ENCODE measurements at places on chromosomes 12 and 14.

- no peak for DNase-seq
Measured at GRCh38 chr12:58163021-58163420, 221.7 kb downstream of the ATP23 start.

DNA sequence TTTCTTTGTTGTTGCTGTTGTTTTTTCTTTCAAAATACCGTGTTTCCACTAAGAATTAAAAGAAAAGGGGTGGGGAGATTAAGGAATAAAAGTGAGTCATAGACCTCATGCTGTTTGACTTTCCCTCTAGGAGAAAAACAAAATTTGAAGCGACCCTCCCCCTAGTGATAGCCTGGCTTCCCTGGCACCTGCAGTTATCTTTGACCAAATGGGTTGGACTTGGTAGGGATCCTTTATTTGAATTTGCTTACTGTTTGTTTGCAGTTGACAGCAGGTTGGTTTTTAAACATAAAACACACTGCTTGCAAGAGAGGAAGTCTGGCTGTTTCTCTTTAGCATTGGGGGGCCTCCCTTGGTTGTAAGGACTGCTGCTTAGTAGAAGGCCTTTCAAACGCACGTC, 14.0 kb downstream of the OTX2 start:
- DNase-seq: no peak

DNA sequence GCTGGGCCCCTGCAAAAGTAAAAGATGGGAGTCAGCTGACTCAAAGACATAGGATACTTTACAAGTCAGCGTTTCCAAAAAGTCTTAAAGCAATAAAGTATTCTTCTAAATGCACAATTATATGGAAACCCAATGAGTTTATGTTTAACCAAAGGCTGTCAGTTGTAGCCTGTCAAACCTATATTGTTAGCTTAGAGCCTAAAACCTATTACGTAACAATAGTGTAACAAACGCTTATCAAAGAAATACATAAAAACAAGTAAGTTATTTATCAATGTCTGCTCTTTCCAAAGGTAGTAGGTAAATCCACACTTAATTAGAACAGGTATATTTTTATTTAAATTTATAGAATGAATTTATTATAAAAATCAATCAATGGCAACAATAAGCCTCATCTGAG, 15.9 kb upstream of the SOS2 start:
- DNase-seq: no peak

DNA sequence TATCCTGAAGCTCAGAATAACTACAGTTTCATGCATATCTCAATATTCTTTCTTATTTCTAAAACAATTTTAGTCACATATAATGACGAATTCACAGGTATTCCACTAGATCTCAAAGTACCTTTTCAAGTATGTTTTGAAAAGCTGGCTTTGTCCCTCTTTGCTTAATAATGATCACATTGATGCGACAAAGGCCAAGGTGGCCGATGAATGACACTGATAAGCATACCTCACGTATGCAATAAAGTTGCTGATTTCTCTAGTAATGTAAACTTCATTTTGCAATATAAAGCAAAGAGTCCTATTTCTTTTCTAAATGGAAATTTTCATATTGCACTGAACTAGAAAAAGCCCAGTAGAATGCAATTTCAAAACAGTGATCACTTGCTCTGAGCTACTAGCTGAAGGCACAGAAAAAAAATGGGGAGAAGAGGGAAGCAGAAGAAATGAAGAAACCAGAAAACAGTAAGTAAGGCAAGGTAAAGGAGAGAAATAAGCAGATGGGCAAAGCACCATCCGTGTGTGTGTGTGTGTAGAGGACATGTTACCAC, 29.3 kb downstream of the FGD6 start:
- DNase-seq: no peak

DNA sequence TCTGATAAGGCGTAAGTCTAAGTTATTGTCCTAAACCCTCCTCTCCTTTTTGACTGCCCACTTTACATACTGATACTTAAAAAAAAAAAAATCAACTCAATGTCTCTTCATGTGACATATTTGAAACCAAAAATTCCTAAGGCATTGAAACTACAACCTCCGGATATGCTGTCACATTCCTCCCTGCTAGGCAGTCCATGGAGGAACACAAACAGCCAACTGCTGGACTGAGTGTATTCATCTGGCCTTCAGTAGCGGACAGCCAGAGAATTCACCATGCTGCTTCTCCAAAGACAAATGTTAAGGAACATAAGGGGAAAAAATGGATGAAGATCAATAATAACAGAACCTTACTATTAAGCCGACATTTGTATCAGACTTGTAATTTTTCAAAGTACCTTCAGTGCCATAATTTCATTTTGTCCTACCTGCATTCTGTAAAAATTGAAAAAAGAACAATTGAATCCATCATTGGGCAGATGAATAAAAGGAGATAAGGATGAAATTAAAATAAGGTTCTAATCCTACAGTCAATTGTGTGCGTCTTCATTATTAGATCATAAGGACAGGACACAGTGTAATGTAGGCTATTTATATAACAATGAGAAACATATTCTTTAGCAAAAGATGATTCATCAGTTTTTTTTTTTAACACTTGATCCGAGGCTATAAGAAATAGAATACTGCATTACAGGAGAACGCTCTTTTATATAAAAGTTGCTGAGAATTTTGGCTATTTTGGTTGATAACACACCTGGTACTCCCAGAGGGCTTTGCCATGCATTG, 12.2 kb downstream of the RERG start:
- no peak for DNase-seq

GRCh38 chr12:79023784-79024183, 159.2 kb downstream of the SYT1 start:
- no peak for DNase-seq

DNA sequence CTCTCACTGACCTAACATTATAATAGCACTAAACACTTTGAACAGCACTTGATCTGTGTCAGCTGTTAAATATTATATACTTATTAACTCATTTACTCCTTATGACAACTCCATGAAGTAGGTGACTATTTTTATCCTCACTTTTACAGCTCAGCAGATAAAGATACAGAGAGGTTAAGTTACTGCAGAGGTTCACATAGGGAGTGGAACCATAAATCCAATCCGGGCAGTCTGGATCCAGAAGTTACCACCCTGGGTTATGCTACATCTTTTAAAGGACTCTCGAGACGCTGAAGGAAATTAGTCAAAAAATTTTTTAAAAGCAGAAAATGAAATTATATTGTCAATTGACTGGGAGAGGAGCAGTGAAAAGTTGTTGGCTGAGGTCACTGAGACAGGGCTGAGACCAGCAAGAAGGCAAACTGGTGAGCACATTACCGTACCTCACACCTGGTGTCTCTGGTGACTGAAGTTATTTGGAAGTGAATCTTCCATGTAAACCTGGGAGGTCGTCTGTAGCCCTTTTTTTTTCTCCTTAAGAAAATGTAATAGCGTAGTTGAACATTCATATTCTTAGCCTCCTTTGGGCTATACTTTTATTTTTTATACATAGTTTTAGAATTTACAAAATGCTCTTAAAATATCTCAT, 1.2 kb upstream of the RIMKLB start:
- DNase-seq: no peak

DNA sequence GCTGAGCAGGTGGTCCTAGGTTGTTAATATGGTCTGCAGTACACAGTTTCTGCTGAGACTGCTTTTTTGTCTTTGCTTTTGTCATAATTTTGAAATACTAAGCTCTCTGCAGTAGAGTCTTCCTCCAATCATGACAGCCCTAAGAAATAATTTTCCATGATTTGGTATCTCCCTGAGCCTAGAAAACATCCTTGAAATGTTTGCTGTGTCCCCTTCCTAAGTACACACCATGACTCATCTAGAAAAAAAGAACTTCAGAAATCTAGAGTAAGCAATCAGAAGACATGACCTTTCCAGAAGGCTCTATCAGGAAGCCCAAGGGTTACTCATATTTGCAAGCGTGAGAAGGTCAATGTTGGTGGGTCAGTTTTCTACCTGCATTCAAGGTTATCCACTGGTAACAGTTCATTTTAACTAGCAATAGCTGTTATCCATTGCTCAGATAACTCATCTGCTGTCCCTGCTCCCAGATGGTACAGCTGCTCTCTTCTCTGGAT, 16.4 kb downstream of the DAD1 start:
- no peak for DNase-seq

GRCh38 chr12:22738945-22739344, 114.0 kb downstream of the ETNK1 start:
- no peak for DNase-seq

DNA sequence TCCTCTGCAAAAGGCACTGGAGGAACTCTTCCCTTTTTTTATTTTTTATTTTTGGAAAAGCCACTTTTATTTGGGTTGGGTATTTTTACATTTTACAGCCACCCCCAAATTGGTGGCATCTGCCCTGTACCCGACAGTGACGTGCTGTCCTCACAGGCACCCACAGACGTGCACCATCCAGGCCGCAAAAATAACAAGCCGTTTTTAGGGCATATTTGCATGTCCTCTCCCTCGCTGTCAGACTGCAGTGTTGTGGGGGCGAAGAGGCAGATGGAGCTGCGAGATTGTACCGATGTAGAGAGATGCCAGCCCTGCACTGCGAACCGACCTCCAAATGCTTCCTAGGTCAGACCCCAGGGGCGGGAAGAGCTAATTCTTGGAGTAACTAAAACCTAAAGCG, 12.2 kb downstream of the JDP2 start:
- DNase-seq: no peak

DNA sequence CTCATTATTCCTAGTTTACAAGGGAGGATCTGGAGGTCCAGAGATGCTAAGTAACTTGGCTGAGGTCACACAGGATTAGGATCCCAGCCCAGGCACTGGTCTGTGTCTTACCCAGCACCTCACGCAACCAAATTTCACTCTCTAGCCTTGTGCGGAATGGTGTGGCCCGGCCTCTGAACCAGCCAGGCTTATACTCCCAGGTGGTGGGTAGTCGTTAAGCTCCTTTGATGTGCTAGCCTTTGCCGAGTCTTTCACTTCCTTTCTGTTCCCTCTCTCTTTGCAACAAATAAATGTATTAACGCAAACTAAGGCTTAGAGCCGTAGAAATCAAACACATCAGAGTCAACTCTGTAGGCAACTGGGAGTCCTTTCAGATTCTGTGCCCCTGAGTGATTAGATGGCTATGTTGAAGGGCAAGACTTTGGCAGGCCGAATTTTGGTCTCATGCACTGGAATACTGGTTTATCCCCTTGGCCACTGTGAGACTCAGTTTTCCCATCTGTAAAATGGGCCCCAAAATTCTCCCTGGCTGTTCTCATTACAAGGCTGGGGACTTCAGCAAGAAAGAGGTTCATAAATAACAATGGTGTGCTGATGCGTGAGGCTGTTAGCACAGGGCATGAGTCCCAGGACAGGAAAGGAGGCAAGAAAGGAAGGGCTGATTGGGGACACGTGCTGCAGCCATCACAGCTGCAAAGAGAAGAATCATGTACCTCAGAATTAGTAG, 126.3 kb downstream of the AACS start:
- no peak for DNase-seq

DNA sequence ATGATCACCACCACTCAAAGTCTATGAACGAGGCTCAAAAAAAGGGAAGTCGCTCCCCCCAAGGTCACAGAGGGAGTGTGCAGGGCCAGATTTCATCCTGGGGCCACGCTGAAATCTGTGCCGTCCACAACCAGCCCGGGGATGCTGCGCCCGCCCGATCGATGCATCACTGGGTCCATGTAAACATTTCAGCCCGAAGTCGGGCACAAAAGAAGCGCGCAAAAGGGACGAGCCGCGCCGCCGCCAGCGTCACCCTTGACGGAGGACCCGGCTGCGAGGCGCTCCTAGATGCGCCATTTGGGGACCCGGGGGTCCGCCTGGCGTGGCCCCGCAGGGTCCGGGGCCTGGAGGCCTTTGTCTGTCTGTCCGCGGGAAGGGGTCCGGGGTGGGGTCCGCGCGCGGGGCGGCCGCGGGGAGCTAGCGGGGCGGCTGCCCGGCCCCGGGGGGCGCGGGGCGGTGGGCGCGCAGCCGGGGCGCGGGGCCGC, 503 bp downstream of the FBXO21 start:
- DNase-seq: peak; percentile 59

DNA sequence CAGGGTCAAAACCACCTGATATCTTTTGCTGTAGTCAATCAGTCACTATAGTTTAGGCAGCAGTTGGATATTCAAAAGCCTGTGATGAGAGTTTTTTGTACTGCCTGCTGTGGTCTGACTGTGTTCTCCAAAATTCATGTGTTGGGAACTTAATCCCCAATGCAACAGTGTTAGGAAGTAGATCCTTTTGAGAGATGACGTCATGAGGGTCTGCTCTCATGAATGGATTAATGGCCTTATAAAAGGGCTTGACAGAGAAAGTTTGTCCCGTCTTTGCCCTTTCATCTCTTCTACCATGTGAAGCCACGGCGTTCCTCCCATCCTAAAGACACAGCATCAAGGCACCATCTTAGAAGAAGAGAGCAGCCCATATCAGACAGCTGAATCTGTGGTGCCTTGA, 50.8 kb upstream of the PDE3A start:
- no peak for DNase-seq

DNA sequence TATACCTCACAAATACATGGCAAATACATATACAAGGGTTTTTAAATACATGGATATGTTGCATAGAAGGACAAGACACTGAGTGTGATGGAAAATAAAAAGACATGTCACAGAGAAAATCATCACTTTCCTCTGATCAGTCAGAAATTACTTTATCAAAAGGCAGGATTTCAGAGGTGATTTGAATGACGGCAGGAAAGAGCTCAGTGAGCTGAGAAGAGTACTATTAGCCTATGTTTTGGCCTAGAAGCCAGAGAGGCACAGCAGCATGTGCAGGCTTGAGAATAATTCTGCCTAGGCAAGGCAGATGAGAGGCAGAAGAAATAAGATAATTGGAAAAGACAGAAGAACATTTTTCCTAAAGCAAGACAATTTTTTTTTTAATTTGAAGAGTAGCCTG, 94.9 kb downstream of the BCAT1 start:
- DNase-seq: no peak

- no peak for DNase-seq
Measured at GRCh38 chr12:80857311-80857710, 80.4 kb downstream of the LIN7A start.

DNA sequence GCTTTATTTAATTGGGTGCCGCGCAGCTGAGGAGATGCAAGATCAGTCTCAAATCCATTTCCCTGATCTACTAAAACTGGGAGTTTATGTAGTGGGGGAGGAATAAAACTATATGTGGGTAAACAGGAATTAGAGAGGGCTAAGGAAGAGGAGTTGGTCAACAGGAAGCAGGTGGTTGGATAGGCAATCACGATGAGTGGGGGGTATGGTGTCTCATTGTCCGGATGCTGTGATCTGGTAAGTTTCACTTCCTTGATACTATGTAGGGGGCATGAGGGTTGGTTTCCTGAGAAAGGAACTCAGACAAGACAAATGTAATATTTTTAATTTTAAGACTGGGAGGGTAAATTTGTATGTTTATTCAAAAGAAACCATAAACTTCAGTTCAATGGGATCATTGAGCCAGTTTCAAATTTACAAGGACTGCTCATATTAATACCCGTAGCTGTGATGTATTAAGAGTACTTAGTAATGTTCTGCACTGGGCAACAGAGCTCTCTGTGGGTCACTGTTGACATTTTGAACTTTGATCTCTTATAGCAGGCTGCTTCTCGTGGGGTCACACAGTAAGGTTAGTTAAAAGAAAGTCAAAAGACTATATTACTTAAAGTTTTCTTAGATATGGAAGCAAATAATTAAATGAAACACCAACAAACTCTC, 786.2 kb upstream of the FBXO33 start:
- no peak for DNase-seq
